ENCODE measurements at places on chromosomes 7 and 10. TPM values are rescaled to one million over a fixed set of nuclear protein-coding genes. Genes with fewer than 3 reads are reported as not detected.

STRIP2 gene
- total RNA-seq: 5.8 TPM

CYP2C19 gene
- 1.0 TPM for total RNA-seq

PAPSS2 gene
- total RNA-seq: 4.3 TPM

GRCh38 chr10:32060347-32060746 lies 4.1 kb upstream of the KIF5B start:
- no peak for DNase-seq

GRCh38 chr10:82392533-82392932 lies 517.5 kb downstream of the NRG3 start:
- no peak for DNase-seq

GRCh38 chr10:52951824-52952223 lies 179.2 kb upstream of the MBL2 start:
- peak; percentile 84 for DNase-seq

DNA sequence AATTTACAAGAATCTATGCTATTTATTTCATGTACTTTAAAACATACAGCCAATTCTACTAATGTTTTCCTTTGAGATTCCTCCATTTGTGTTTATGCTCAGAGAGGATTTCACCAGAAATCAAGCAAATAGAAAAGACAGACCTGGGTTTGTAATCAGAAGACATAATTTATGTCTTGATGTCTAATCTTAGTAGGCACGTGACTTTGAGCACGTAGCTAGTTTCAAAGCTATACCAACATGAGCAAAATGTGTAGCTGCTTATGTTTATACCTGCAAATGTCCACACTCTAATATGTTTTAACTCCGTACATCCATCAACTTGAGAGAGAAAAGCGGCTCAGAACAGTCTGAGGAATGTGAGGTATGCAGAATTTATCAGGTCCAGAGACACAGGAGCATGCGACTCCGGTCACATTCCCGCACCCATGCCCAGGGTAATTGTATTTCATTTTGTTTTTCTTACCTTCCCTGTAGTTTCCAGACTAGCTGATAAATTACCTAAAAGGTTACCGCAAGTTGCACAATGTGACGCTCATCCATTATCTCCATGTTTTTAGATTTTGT lies 40.0 kb downstream of the SVOPL start:
- DNase-seq: peak; percentile 72

DNA sequence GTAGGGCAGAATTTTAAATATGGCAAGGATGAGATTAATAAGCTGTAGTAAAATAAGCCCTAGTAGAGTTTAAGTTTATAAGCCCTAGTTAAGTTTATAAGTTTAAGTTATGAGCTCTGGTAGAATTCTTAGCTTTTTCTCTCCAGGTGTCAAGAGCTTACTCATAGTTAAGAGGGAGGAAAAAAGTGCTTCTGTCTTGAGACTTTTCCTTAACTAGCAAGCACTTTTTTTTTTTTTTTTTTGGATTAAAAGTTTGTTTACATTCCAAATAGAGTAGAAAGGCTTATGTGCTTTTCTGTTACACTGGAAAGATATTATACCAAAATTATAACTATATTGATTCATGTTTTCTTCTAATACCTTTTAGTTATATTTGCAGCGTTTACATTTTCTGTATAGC lies 25.5 kb upstream of the MPP7 start:
- DNase-seq: no peak

GRCh38 chr7:158453663-158454062 lies 134.0 kb downstream of the PTPRN2 start:
- no peak for DNase-seq
